ENCODE measurements at places on chromosomes 3 and 15. TPM values are rescaled to one million over a fixed set of nuclear protein-coding genes. Genes with fewer than 3 reads are reported as not detected.
A peak's percentile ranks its signal among the peaks of the same experiment; 100 is the strongest.

The ZMYND10 gene
- 0.96 TPM for total RNA-seq

The ATP10A gene
- total RNA-seq, result 55.0 TPM

The LMCD1 gene
- 192 TPM for total RNA-seq

The RARRES1 gene
- total RNA-seq, result 222 TPM

The GOLGA8Q gene
- total RNA-seq, result 1.0 TPM

The SH3GL3 gene
- 0.62 TPM for total RNA-seq

The HACL1 gene
- total RNA-seq, result 27.1 TPM

The GOLGA8O gene
- total RNA-seq, result 13.0 TPM

The SLC22A13 gene
- 1.1 TPM for total RNA-seq

DNA sequence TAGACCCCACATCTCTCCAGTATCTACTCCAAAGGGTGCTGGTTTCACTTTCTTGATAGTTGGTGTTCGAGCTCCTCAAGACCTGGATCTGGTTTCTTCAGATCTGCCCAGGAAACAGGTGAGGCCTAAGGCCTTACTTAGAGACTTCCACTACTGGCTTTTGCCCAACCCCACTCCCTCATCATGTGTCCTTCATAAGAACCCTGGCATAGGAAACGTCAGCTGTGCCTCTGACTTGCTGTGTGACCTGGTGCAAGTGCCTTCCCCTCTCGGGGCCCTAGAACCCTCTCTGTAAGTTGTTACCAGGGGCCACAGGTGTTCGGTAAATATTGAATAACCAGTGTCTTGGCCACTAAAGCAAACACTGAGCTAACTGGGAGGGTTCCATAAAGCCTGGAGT is 3.9 kb downstream of the OXTR start:
- H3K4me3 ChIP-seq, result no peak overlapping the region
- no peaks in the 10 kb centered on the region for H3K36me3 ChIP-seq
- DNase-seq, result no peak
- H3K27ac ChIP-seq, result no peak overlapping the region
- no peaks in the 10 kb centered on the region for H3K27me3 ChIP-seq

GRCh38 chr3:35670408-35670965 is 31.2 kb downstream of the ARPP21 start:
- H3K27me3 ChIP-seq, result no peaks in the 10 kb centered on the region
- no peaks in the 10 kb centered on the region for H3K4me1 ChIP-seq
- DNase-seq, result no peak
- H3K4me3 ChIP-seq, result no peak overlapping the region

- no peaks in the 10 kb centered on the region for H3K36me3 ChIP-seq
- H3K4me1 ChIP-seq, result no peaks in the 10 kb centered on the region
- H3K4me3 ChIP-seq, result no peak within 1 kb of the TSS
- no peak for DNase-seq
- H3K27ac ChIP-seq, result no peak within 1 kb of the TSS
These were observed at the start of gene ITIH3 for GRCh38 chr3:52794612-52795099. Gene ITIH3 (plus strand): TSS chr3:52794796. CDS start chr3:52794804, 8 bp downstream.

- H3K4me3 ChIP-seq, result no peak overlapping the region
- H3K27me3 ChIP-seq, result no peaks in the 10 kb centered on the region
- DNase-seq, result no peak
- H3K36me3 ChIP-seq, result no peaks in the 10 kb centered on the region
These were observed 79.2 kb downstream of the PLSCR2 start for GRCh38 chr3:146390006-146390772.

DNA sequence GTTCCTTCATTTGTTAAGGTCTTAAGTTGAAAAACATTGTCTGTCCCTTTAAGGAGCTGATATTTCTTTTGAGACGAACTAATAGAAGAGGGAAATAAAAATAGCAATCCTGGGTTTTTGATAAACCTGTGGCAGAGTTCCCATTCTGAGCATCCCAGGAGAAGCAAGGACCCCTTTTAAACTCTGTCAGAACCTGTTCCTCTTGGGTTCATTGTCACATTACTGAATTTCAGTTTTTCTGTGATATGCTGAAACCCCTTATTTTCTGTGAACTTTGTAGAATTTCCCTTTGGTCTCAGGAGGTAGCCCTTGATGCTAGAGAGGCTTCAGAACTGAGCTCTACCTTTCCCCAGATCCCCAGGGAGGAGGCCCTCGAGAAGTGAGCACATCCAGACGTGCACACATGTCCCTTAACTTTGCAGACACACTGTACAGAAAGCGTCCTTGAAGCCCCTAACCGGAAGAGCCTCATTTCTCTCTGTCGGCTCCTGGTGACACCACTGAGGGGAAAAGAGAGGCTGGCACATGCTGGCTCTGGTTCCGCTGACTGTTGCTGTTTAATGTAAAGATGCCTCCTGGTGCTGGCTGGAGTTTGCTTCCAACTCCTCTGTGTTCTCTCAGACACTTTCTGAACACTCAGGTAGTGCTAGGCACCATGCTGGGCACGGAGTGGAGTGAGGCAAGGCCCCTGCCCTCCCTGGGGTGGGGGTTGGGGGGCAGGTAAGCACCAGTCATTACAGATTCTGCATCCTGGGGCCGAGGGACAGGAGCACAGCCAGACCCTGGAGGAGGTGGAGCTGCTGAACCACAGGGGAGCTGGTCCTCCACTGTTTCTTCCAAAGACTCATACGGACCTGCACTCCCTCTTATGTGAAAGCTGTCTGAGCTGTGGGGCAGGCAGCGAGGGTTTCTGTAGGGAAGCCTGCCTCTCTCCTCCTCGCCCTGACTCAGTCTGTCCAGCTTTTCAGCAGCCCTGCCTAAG is 77.5 kb downstream of the CHDH start:
- no peak overlapping the region for H3K27ac ChIP-seq
- no peaks in the 10 kb centered on the region for H3K27me3 ChIP-seq
- H3K4me1 ChIP-seq, result peaks cover 5% of the 10 kb centered on the region
- DNase-seq, result no peak
- no peak overlapping the region for H3K4me3 ChIP-seq

- H3K27me3 ChIP-seq, result no peaks in the 10 kb centered on the region
- no peaks in the 10 kb centered on the region for H3K4me1 ChIP-seq
- no peak overlapping the region for H3K4me3 ChIP-seq
- no peaks in the 10 kb centered on the region for H3K36me3 ChIP-seq
- H3K27ac ChIP-seq, result no peak overlapping the region
- no peak for DNase-seq
These were observed 117.7 kb downstream of the GBE1 start for GRCh38 chr3:81643721-81644120.

GRCh38 chr3:94187697-94188096 is 124.8 kb downstream of the NSUN3 start:
- no peak for DNase-seq
- no peak overlapping the region for H3K27ac ChIP-seq
- H3K4me1 ChIP-seq, result no peaks in the 10 kb centered on the region
- no peak overlapping the region for H3K4me3 ChIP-seq

DNA sequence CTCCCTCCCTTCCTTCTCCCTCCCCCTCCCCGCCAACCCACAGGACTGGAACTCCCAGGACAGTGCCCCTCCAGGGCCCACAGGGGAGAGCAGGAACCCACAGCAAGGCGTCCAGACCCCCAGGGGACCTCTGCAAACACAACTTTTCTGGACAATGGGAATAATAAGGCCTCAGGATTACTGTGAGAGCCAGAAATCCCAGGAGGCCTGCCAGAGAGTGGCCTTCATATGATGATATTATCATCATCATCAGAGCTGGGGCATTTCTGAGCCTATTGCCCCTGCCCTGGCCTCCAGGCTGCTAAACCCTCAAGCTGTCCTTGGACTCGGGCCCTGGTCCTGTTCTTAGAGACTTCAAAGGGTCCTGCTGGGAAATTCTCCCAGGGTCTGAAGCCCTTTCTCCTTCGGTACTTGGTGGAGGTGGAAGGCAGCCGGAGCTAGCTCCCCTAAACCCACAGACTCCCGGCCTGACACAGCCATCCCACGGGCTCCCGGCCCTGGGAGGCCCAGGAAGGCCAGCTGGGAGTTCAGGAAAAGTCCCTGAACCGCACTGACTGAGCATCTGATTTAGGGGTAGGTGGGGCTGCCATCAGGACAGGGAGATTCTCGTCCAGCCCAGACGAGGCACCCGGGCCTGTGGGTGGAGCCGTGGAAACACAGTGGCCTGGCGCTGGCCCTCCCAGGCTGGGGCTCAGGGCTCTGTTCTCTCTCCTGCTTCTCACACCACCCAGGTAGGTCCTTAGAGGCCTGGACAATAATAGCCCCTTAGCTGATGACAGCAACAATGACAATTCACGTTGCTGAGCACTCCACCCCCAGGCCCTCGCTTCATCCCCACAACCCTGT is 4.9 kb downstream of the CALML4 start:
- DNase-seq, result peak; percentile 48
- H3K27me3 ChIP-seq, result no peaks in the 10 kb centered on the region
- H3K36me3 ChIP-seq, result no peaks in the 10 kb centered on the region
- no peak overlapping the region for H3K4me3 ChIP-seq

- DNase-seq, result no peak
- no peak overlapping the region for H3K27ac ChIP-seq
- H3K4me1 ChIP-seq, result no peaks in the 10 kb centered on the region
- no peaks in the 10 kb centered on the region for H3K27me3 ChIP-seq
- no peaks in the 10 kb centered on the region for H3K36me3 ChIP-seq
These were observed 198.6 kb upstream of the FEZF2 start for GRCh38 chr3:62571916-62572315.

DNA sequence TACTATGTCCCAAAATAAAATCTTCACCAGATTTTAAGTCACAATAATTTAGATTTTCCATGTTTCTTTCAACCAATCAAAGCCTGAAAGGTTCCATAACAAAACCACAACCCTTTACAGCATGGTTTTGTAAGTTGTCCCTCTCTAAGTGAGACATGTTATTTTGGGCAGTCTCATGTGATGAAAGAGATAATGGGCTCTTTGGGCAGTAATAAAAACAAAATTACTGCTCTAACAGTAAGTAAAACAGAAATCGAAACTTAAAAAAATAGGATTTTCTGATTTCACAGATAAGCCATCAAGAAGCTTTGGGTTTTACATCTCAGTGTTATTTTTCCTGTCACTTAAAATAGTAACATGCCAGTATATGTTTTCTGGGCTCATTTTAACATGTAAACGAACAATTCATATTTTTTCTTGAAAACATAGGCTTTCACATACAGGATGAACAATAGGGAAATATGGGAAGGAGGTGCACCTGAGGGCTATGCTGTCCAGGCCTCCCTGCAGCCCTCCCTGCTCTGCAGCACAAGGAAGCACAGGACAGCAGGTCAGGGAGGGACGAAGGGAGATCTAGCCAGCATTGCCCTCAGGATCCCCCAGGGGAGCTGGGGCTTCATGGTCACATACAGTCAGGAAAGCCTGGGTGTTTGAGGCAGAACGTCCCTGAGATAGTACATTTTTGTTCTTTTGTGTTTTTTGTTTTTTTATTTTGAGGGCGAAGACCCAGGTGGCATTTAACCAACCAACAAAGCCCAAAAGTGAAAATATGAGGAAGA is 157.4 kb downstream of the SHOX2 start:
- H3K4me3 ChIP-seq, result no peak overlapping the region
- no peaks in the 10 kb centered on the region for H3K4me1 ChIP-seq
- DNase-seq, result no peak
- H3K36me3 ChIP-seq, result no peaks in the 10 kb centered on the region

GRCh38 chr15:38701149-38701548 is 136.5 kb upstream of the RASGRP1 start:
- H3K27me3 ChIP-seq, result no peaks in the 10 kb centered on the region
- no peaks in the 10 kb centered on the region for H3K36me3 ChIP-seq
- no peak overlapping the region for H3K4me3 ChIP-seq
- no peaks in the 10 kb centered on the region for H3K4me1 ChIP-seq
- no peak overlapping the region for H3K27ac ChIP-seq
- no peak for DNase-seq

- no peaks in the 10 kb centered on the region for H3K36me3 ChIP-seq
- no peak for DNase-seq
- H3K4me3 ChIP-seq, result no peak overlapping the region
- no peaks in the 10 kb centered on the region for H3K27me3 ChIP-seq
- no peaks in the 10 kb centered on the region for H3K4me1 ChIP-seq
These were observed 2.0 kb downstream of the SLC22A14 start for GRCh38 chr3:38283810-38284755.

GRCh38 chr3:32113981-32114545 is 7.6 kb downstream of the GPD1L start:
- DNase-seq, result no peak
- H3K4me1 ChIP-seq, result no peaks in the 10 kb centered on the region

DNA sequence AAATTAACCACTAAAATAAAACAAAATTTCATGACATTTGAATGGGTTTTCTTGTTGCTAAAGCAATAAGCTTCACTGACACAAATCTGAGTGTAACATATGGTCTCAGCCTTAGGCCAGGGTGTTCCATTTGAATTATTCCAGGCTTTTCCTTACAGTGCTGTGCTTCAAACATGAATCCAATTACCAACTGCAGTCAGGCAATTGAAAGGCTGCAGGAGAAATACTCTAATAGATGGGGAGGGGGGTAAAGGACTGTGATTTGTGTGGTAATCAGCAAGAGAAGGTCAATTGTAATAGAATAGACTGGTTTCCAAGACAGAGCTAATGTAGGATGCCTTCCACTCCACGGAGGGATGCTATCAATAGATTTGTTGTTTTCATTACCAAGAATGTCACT is 466.7 kb downstream of the C3orf38 start:
- H3K27me3 ChIP-seq, result no peaks in the 10 kb centered on the region
- DNase-seq, result no peak
- no peaks in the 10 kb centered on the region for H3K4me1 ChIP-seq
- no peak overlapping the region for H3K27ac ChIP-seq

- H3K4me1 ChIP-seq, result no peaks in the 10 kb centered on the region
- no peaks in the 10 kb centered on the region for H3K27me3 ChIP-seq
- no peaks in the 10 kb centered on the region for H3K36me3 ChIP-seq
- H3K4me3 ChIP-seq, result no peak overlapping the region
- H3K27ac ChIP-seq, result no peak overlapping the region
These were observed 13.8 kb downstream of the ZIC4 start for GRCh38 chr3:147392625-147392946.

DNA sequence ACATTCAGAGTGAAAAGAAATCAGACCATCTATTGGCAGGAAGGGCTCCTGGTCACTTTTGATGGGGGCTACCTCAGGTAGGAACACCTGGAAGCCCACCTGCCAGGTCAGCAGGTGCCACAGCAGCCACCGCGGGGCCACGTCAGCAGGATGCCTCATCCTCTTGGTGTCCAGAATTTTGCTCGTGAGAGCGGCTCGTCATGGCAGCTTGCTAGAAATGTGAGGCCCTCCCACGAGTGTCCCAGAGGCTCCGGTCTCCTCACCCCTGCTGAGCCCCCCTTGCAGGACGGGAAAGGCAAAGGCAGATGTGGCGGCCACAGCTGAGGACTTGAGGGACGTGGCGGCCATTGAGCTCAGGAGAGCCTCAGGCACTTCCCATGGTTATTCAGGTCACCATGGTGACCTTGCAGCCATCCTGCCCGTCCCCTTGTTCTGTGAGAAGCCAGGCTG is 129.4 kb downstream of the LRRK1 start:
- H3K27me3 ChIP-seq, result no peaks in the 10 kb centered on the region
- no peaks in the 10 kb centered on the region for H3K4me1 ChIP-seq
- DNase-seq, result no peak
- H3K4me3 ChIP-seq, result no peak overlapping the region
- no peaks in the 10 kb centered on the region for H3K36me3 ChIP-seq

DNA sequence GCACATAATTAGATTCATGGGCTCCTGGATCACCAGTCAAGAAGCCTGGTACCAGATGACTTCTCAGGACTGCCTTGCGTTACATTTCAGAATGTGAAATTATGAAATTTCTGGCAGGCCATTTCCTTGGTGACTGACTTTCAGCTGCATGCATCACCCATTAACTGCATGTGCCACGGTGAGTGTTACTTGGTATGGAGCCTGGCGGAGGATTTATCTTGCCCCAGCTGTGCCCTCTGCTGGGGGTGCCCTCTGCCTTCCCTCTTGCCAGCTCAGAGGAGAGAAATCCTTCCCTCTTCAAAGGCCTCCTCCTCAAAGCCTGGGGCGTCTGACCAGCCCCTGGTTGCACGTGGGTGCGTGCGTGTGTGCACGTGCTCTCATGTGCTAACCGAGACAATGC is 57.7 kb upstream of the CTSH start:
- DNase-seq, result peak; percentile 32
- no peaks in the 10 kb centered on the region for H3K36me3 ChIP-seq
- no peak overlapping the region for H3K4me3 ChIP-seq
- no peaks in the 10 kb centered on the region for H3K27me3 ChIP-seq
- H3K4me1 ChIP-seq, result no peaks in the 10 kb centered on the region
